ENCODE measurements at places on chromosomes 5 and 9.
A peak's percentile ranks its signal among the peaks of the same experiment; 100 is the strongest.

DNA sequence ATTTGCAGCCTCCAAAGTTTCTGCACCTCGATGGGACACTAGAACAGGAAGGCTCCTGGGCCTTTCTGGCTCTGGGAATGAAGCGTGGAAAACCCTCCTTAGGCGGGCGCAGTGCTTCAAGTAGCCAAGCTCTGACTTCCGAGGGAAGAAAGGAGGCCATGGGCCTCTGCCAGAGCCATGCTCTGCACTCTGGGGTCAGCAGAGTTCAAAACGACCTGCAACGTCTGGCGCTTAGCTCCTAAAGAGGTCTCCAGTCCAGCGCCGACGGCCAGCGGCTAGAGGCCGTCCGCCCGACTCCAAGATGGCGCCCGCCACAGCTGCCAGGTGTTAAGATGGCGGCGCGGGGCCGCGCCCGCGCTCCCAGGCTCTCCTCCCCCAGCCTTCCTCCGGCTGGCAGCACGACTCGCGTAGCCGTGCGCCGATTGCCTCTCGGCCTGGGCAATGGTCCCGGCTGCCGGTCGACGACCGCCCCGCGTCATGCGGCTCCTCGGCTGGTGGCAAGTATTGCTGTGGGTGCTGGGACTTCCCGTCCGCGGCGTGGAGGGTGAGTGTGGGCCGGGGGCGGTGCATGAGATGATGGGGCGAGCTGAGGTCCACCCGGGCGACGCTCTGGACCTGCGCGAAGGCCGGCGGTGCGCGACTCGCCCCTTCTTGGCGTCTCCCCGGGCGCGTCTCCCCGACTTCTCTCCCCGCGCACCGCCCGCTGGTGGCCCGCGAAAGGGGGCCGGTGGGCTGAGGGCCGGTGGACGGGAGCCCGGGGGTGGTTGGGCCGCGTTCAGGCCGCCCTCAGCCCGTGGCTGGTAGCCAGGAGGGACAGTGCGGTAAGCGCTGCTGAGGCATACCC, at the start of gene TXNDC15:
Gene TXNDC15, plus strand, starts transcription at position 385 of the 844 bp plus-strand sequence. Its CDS starts 57 bp downstream, at position 442.
- DNase-seq, result peak; percentile 60

GRCh38 chr9:136305804-136306203, 1.9 kb upstream of the CCDC187 start:
- no peak for DNase-seq

- no peak for DNase-seq
Measured at GRCh38 chr9:100206899-100207298, 107.9 kb downstream of the INVS start.

- no peak for DNase-seq
Measured at GRCh38 chr9:98091735-98092612, 27.0 kb downstream of the TRIM14 start.

- DNase-seq, result no peak
Measured at GRCh38 chr9:108479989-108480652, 375.7 kb downstream of the ACTL7B start.

DNA sequence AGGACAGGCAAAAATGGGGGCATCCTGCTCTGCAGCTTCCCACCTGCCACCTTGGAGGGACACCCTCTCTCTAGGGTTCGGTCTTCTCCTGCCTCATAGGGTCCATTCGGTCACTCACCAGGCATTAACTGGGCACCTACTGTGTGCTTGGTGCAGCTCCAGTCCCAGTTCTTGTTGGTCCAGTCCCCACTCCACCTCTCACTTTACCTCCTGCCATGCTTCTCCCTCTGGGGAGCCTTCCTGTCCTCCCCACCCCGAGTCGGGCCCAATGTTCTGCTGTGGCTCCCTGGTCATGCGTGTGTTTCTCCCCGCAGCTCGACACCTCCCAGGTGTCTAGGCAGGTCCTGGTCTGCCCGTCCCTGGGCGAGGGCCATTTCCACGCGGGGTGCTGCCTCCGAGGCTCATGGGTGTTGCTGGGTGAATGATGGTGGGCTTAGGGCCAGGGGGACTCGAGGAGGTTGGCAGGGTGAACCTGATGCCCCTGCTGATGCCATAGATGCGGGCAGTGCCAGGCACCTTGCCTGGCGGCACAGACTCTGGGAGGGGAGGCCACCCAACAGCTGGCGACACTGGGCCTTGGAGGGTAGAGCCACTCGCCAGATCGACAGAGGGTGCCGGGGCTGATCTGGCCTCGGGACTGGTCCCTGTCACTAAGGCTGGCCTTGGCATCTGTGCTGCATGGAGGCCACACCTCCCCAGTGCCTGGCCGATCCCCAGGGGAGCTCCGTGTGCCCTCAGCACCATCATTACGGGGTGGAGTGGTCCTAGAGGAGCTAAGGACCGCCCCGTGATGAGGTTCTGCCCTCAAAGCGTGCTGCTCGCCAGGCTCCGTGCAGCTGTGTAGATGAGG, 66.0 kb upstream of the RNU6ATAC start:
- no peak for DNase-seq

DNA sequence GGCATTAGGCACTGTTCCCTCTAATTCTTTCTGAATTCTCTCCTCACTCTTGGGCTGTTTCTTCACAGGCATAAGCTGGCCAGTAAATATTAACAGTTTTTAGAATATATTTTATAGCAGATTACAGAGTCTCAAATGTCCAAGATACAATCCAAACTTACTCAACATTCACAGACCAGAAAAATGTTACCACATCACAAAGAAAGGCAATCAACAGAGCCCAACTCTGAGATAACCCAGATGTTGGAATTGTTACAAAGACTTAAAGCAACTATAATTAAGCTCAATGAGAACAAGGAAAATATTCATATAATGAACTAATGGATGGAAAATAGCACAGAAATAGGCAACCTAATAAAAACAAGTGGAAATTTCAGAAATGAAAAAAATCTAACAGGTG, 401.1 kb upstream of the RGMB start:
- no peak for DNase-seq
